ENCODE measurements at places on chromosomes 5 and 9.

- no peak for DNase-seq
Measured at GRCh38 chr9:29203244-29203930, 1630.1 kb upstream of the C9orf72 start.

GRCh38 chr5:169213479-169213878 is 87.5 kb downstream of the SLIT3 start:
- DNase-seq, result no peak

- no peak for DNase-seq
Measured at GRCh38 chr5:55546947-55547346, 12.2 kb upstream of the PLPP1 start.

GRCh38 chr9:70484232-70485130 is 70.0 kb upstream of the KLF9 start:
- peak; percentile 35 for DNase-seq

DNA sequence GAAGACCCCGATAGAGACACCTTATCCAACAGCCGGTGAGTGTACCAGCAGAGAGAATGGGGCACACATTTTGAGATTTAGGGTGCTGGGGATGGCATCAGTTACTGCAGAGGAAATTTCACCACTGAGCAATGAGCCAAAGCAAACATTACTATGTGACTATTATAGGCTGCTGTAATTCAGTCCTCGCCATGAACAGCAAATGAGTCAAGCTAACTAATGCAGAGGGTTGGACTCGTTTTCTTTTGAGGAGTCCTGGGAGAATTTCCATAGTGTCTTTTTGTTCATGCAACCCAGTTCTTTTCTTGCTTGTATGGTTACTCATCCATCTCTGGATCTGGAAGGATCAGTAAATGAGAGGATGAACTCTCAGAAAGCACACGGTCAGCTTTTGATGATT is 323.8 kb downstream of the PSAT1 start:
- DNase-seq, result no peak

GRCh38 chr9:135906291-135907005 is 898 bp downstream of the CAMSAP1 start:
- DNase-seq, result peak; percentile 30

- no peak for DNase-seq
Measured at GRCh38 chr5:10199692-10200091, 50.0 kb downstream of the ATPSCKMT start.

DNA sequence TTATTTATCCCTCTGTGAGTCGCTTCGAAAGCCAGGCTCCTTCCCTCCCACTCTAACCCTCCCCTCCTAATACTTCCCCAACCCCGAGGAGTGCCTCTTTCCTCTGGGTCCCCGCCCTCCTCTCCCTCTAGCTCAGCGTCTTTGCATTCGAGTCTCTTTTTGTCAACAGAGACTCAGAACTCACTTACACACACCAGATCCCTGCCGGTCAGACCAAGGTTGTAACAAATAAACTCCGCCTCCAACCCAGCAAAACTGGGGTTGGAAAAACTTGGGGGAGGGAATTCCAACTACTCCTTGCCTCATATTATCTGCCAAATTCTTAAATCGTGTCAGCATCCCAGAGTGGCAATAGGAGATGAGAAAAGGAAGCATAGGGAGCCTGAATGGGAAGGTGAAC is at the start of gene HTR1A:
HTR1A (minus strand) TSS at position 167 of the 400 bp plus-strand sequence. CDS start 726 bp downstream, outside the sequence.
- no peak for DNase-seq

GRCh38 chr5:136132087-136132486 is 558 bp upstream of the SMAD5 start:
- peak; percentile 6 for DNase-seq

GRCh38 chr9:87184956-87185642 is 237.8 kb upstream of the GAS1 start:
- DNase-seq, result no peak

- no peak for DNase-seq
Measured at GRCh38 chr9:92641092-92641809, 28.7 kb downstream of the IPPK start.

DNA sequence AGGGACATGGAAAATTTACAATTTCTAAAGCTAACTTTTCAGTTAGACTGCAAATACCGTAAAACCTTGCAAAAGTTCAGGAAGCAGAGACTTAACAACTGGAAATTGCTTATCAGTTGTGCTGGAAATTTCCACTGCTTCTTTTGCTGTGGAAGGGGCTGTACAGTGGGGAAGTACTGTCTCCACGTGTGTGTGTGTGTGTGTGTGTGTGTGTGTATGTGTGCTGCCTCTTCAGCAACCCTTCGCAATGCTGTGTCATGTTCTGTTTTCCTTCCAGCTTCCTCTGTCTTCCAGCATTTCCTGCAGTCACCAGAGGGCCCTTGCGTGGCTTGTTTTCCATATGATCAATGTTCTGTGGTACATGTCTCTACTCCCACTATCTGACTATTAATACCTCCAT is 87.5 kb upstream of the RANBP3L start:
- DNase-seq, result peak; percentile 39

GRCh38 chr5:179905161-179905560 is 2.5 kb downstream of the TBC1D9B start:
- no peak for DNase-seq

- DNase-seq, result no peak
Measured at GRCh38 chr5:37875051-37875787, 35.4 kb upstream of the GDNF start.

- DNase-seq, result no peak
Measured at GRCh38 chr5:136638084-136638483, 272.7 kb upstream of the TRPC7 start.

DNA sequence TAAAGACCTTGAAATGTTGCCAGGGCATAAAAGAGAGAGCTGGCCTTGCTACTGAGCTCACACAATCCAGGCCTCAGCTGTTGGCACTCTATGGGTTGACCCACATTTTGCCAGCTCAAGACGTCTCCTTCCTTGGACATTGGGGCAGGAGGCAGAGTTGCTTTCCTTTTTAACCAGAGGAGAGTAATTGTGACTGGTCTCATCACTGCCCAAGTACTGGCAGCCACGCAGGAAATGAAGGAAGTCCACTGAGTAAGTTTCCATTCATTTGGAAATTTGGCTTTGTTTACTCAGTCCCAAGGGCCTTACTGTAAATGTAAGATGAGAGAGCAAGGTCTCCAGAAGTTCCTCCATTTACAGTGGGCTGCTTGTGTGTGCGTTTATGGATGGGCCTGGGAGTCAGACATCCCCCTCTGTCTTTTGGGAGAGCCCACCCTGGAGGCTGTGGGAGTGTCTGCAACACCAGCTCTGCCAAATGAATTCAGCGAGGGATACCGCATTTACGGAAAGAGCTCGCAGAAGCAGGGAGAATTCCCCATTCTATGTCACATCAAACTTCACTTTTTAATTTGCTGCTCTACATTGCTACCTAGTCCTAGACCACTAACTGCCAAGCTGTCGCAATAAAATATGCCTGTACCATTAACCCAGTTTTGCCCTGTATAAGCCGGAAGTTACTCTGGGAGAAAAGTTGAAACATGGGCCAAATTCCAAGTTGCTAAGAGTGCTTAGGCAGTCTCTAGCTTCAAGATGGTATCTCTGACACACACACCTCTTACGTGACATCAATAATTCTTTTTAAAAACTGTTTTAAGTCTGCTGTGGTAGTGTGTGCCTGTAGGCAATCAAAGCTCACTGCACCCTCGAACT is 24.5 kb upstream of the PDZD2 start:
- DNase-seq, result no peak

DNA sequence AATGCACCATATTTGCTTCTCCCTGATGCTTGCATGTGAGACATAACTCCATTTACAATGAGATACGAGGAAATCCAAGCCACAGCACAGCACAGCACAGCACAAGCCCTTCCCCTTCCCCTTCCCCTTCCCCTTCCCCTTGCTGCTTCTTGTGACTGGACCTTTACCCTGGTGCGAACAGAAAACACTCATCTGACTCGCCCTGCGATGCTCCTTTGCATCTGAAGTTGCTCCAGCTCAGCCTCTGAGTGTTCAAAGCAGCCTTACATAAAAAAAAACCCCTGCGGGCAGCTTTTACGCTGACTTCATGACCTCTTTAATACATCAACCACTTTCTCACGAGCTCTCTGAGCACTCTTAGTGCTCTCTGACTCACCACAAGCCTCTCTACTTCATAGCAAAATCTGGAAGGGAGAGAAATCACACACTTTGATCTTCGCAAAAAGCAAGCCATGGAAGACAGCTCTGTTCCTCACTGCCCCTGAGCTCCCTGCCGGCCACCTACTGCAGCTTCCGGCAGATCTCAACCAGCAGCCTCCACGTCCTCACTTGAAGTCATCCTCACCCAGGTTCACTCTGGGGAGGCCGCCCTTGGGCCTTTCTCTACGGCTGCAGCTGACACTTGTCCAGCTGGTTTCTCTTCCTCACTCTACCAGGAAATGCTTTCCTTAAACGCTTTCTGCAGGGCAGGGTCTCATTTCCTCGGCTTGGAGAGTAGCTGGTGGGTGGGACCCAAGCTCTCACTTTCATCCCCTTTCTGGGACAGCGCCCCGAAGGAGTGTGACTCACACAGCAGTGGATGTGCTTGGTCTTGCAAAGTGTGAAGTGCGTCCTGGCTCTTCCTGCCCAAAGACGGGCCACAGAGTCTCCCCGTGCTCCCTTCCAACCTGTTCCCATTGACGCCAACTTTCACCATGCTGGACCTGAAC is 5.3 kb downstream of the SLC34A1 start:
- no peak for DNase-seq
